ENCODE measurements at places on chromosomes 13 and 19.

- no peak for DNase-seq
Observed at GRCh38 chr19:2761309-2761677, 21.5 kb upstream of the SLC39A3 start.

GRCh38 chr13:110129076-110129475 lies 177.9 kb downstream of the COL4A1 start:
- DNase-seq, result no peak

DNA sequence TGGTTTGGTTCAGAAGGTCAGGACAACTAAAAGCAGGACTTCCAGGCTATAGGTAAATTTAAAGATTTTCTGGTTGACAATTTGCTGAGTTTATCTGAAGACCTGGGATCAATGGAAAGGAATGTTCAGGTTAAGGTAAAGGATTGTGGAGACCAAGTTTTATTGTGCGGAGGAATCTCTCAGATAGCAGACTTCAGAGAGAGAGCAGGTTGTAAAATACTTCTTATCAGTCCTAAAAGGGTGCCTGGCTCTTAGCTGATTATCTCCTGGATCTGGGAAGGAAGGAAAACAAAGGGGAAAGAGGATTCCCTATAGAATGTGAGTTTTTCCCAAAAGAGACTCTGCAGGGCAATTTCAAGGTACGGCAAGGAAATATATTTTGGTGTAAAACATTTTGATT lies 851.5 kb downstream of the DACH1 start:
- DNase-seq, result no peak

- DNase-seq, result no peak
Observed at GRCh38 chr19:44611812-44612295, 1.5 kb upstream of the IGSF23 start.

- no peak for DNase-seq
Observed at GRCh38 chr13:20270163-20270865, 38.2 kb upstream of the GJB6 start.

GRCh38 chr13:34764246-34764645 lies 177.8 kb upstream of the NBEA start:
- DNase-seq, result no peak

DNA sequence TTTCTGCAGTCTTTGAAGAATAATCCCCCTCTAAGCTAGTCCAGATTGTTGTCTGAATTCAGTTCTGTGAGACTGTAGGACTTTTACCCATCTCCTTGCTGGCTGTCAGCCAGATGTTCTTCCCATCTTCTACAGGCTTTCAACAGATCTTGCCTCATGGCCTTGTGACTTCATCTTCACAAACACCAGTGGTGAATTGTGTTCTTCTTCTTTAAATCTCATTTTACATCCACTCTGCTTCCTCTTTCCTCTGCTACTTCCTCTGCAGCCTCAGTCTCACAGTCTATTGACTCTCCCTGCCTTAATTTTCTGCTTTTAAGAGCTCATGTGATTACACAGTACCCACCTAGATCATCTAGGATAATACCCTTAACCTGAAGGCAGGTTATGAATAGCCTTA lies 859.0 kb upstream of the SLITRK1 start:
- peak; percentile 29 for DNase-seq

Measured in SIG-M5 (cell line).